Activated CD4-positive, alpha-beta memory T cell treated with anti-CD3 and anti-CD28 coated beads, Interleukin-2, amount 10 ng/mL, durations not matched to agents 7 days and 5 days (primary cell): ENCODE measurements at places on chromosomes 5 and 9.

- DNase-seq = no peak
- no peak overlapping the region for H3K4me3 ChIP-seq
- no peaks in the 10 kb centered on the region for H3K27me3 ChIP-seq
- no peaks in the 10 kb centered on the region for H3K4me1 ChIP-seq
Observed at GRCh38 chr9:128632066-128632465, 24.6 kb downstream of the DYNC2I2 start.

- no peak overlapping the region for H3K4me3 ChIP-seq
- H3K36me3 ChIP-seq = peaks cover 2% of the 10 kb centered on the region
- peaks cover 16% of the 10 kb centered on the region for H3K27me3 ChIP-seq
- H3K27ac ChIP-seq = no peak overlapping the region
Observed at GRCh38 chr9:69317894-69318293, 7.1 kb upstream of the ENTREP1 start.

- no peak overlapping the region for H3K27ac ChIP-seq
- DNase-seq = no peak
- no peaks in the 10 kb centered on the region for H3K4me1 ChIP-seq
- no peaks in the 10 kb centered on the region for H3K36me3 ChIP-seq
Observed at GRCh38 chr9:13128266-13128860, 151.1 kb downstream of the MPDZ start.

- peak overlapping the region; percentile 82 for H3K27ac ChIP-seq
- no peak for DNase-seq
- peak overlapping the region; percentile 24 for H3K4me3 ChIP-seq
Observed at GRCh38 chr5:169657127-169657526, 20.1 kb downstream of the DOCK2 start.

DNA sequence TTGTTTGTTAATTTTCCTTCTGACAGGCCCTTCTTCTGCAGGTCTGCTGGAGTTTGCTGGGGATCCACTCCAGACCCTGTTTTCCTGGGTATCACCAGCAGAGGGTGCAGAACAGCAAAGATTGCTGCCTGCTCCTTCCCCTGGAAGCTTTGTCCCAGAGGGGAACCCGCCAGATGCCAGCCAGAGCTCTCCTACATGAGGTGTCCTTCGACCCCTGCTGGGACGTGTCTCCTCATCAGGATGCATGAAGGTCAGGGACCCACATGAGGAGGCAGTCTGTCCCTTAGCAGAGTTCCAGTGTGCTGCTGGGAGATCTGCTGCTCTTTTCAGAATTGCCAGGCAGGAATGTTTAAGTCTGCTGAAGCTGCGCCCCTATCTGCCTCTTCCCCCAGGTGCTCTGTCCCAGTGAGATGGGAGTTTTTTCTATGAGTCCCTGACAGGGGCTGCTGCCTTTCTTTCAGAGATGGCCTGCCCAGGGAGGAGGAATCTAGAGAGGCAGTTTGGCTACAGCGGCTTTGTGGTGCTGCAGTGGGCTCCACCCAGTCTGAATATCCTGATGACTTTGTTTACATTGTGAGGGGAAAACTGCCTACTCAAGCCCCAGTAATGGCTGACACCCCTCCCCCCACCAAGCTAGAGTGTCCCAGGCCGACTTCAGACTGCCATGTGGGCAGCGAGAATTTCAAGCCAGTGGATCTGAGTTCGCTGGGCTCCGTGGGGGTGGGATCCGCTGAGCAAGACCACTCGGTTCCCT lies 772.0 kb upstream of the FAM174A start:
- no peak for DNase-seq
- H3K27me3 ChIP-seq = no peaks in the 10 kb centered on the region
- no peaks in the 10 kb centered on the region for H3K36me3 ChIP-seq
- H3K4me1 ChIP-seq = no peaks in the 10 kb centered on the region
- H3K27ac ChIP-seq = no peak overlapping the region

GRCh38 chr9:137255448-137256114 lies 454 bp downstream of the NELFB start:
- DNase-seq = peak; percentile 47
- peak overlapping the region; percentile 83 for H3K27ac ChIP-seq
- peaks cover 18% of the 10 kb centered on the region for H3K4me1 ChIP-seq

GRCh38 chr9:77770340-77770739 lies 122.2 kb upstream of the GNA14 start:
- no peaks in the 10 kb centered on the region for H3K27me3 ChIP-seq
- H3K36me3 ChIP-seq = peaks cover 16% of the 10 kb centered on the region
- no peak overlapping the region for H3K4me3 ChIP-seq
- H3K4me1 ChIP-seq = peaks cover 6% of the 10 kb centered on the region

DNA sequence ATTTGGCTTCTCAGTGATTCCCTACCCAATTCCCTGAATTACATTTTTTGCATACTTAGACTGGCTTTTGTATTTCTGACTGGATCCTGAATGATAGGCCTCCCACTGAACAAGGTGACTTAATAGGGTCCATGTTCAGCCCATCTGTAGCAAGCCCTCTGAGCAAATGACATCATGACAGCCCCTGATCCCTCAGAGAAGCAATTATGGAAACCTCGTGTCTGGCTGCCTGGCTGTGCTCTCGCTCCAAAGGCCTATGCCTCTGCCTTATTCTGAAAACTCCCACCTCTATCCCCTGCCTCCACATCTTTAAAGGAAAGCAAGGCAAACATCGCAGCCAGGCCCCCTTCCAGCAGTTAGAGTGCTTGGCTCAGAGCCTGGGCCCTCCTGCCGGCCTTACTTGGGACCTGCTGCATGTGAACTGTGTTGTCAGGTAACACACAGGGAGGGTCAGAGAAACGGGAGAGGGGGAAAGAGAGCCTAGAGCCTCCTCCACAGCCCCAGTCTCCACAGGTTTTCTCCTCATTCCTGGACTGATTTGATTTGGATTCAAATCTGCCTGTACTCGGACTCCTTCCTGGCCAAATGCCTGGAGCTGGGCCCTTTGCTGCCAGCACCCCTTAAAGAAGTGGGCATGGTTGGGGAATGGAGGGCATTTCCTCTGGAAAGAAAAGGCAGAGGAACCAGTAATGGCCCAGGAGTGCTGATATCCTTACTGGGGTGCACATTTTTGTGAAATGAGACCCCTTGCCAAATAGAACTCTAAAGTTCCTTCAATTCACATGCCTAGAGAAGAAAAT lies 3.8 kb downstream of the DCANP1 start:
- no peak overlapping the region for H3K27ac ChIP-seq
- no peak overlapping the region for H3K4me3 ChIP-seq
- H3K36me3 ChIP-seq = no peaks in the 10 kb centered on the region
- DNase-seq = no peak

- H3K27me3 ChIP-seq = no peaks in the 10 kb centered on the region
- H3K4me3 ChIP-seq = no peak overlapping the region
- no peaks in the 10 kb centered on the region for H3K4me1 ChIP-seq
- no peak overlapping the region for H3K27ac ChIP-seq
Observed at GRCh38 chr5:9071074-9071473, 474.8 kb downstream of the SEMA5A start.

DNA sequence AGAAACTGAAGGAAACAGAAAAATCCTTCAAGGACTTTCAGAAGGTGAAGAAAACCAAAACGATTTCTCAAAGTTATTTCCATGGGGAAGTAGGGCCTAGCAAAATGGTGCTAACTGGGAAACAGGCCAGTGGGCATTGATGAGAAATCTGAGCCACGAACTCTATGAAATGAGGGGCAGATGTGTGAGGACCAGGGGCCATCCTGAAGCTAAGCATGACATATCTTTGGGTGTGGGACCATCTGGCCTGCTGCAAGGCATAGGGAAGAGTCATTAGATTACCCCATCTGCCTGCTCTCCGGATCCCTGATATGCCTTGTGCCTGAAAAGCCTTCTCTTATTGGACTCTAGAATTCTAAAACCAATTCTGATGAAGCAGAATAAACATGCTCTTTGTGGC lies 143.8 kb downstream of the PALM2AKAP2 start:
- peaks cover 3% of the 10 kb centered on the region for H3K36me3 ChIP-seq
- no peak for DNase-seq
- H3K27me3 ChIP-seq = no peaks in the 10 kb centered on the region
- peaks cover 26% of the 10 kb centered on the region for H3K4me1 ChIP-seq

DNA sequence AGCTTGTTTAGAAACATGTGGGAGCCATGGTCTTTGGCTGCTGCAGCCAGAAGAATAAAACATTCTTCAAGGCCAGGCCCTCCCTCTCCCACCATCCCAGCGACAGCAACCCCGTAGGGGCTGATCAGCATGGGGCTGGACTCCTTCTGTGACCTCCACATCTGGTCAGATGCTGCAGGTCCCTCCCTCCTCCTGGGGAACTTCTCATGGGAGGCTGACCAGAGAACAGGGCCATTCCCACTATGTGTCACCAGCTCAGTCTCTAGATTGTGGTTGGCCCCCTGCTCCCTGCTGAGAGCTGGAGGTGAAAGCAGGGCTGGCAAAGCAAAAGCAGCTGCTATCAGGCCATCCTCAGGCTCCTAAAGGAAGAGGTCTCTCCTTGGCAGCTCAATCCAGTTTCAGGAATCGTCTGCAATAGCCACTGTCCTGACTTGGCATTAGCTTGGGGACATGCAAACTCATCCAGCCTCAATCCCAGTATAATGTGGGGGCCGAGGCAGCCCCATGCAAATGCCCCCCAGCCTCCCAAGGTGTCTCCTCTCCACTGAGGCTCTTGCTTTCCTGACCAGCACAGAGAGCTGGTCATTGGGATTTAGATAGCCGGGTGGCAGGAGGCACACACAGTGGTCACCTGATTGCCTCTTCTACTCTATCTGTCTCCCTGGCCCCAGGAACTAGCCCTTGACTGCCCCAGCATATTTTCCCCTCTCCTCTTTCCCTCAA lies 81.5 kb downstream of the NRG2 start:
- H3K4me3 ChIP-seq = no peak overlapping the region
- H3K36me3 ChIP-seq = no peaks in the 10 kb centered on the region
- DNase-seq = no peak
- H3K4me1 ChIP-seq = no peaks in the 10 kb centered on the region

DNA sequence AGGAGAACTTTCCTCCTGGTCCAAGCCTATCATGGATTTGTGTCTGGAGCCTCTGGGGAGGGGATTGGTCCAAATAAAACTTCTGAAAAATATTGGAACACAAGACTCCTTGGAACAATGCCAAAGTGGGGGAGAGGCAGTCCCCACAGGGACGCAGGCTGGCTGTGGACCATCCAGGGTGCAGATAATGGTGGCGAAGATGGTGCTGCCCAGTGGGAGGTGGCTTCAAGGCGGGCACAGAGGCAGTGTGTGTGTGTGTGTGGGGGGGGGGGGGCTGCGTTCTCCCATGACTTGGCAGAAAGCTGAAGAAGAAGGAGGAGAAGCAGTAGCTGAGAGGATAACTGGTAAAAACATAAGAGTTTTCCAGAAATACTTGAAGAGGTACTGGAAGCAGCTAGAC lies 186.4 kb downstream of the MELK start:
- no peak overlapping the region for H3K4me3 ChIP-seq
- H3K27ac ChIP-seq = no peak overlapping the region
- H3K36me3 ChIP-seq = no peaks in the 10 kb centered on the region
- no peak for DNase-seq
- H3K4me1 ChIP-seq = no peaks in the 10 kb centered on the region

DNA sequence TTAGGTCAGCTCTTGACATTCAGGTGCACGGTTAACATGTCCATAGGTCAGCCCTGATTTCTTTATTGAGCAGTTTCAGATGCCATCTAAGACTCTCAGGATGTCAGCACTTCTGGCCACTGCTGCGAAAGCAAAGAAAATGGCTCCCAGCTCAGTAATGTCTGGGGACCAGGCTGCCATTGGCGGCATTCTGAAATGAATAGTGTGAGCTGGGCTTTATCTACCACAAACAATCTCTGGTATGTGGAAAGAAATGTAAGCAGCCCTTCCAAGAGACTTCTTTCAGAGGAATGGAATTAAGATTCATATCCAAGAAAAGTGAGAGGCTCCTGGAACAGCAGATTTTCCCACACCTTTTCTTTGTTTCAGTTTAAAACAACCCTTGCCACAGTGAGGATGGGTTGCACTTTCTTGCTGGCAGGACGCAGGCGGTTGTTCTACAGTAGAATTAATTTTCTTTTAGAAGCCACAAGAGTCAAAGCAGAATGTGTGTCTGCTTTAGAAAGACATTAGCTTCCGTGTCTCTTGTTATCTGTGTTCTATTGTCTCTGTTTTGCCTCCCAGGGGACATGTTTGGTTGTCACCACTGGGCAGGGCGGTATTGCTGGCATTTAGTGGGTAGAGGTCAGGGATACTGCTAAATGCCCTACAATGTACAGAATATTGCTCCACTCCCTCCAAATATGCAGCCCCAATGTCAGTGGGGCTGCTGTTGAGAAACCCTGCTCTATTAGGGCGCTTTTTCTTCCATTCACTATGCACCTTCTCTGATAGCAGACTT lies 149.9 kb upstream of the ANKH start:
- peaks cover 14% of the 10 kb centered on the region for H3K27me3 ChIP-seq
- no peaks in the 10 kb centered on the region for H3K4me1 ChIP-seq
- DNase-seq = no peak
- no peak overlapping the region for H3K4me3 ChIP-seq
